ENCODE measurements at places on chromosomes 6 and 20.

GRCh38 chr6:137233911-137234863 is 15.0 kb upstream of the IFNGR1 start:
- DNase-seq, result peak; percentile 54

DNA sequence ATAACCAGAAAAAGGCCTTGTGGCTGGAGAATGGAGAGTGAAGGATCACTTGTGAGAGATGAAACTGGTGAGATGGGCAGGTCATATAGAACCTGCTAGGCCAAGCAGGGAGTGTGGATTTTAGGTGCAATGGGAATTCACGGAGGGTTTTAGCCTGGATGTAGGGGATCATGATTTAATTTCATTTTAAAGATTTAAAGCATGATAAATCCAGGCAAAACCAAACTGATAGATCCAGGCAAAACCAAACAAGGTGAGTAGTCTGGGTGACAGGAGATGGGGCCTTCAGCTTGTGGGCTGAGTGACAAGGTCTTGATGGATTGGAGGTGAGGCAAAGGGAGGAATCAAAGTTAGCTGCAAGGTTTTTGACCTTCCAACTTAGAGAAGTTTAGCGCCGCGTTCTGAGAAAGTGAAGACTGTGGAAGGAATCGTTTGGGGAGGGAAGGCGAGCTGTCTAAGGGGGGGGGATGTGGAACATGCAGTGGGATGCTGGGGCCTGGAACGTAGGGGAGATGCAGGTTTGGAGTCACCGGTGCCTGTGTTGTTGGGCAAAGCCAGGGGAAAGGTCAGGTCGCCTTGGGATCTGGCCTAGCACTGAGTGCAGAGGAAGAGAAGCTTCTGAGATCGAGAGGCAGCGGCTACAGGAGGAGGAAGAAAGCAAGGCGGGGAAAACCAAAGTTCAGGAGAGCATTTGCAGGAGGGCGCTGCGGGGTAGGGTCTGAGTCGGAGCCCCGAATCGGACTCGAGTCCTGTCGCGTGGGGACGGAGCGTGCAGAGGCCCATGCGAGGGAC is 1.3 kb upstream of the PLCG1 start:
- no peak for DNase-seq

DNA sequence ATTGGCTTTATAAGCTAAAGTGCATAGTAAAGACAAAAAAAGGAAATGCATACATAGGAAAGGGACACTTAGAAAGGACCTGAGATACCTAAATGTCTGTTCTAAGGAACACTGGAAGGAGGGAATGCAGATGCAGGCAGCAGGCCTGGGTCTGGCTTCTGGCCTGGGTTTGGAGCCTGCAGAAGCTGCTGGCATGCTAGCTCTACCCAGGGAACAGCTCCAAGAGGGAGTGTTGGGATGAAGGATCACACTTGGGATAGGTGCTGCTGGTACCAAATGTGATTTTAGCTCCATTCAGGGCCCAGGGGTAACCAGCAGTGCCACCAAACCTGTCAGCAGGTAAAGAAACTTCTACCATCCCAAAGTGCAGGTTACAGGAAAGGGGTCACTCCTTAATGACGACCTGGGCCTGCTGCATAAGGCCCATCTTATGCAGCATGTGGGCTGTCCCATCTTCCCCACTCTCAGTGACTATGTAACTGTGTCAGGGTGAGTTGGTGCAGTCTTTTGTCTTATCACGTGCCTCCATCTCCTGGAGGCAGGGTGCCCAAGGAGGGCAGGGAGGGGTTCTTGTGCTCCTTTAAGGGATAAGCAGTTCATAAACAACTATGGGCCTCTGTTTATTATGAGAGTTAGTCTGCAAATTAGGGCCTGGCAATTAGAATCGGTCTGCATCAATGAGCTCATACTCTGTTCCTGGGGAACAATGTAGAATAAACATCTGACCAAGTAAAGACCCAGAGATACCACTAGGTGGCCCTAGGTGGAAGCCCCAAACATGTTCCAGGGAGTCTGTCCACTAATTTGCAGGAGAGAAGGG is 26.9 kb downstream of the DDX27 start:
- peak; percentile 73 for DNase-seq

DNA sequence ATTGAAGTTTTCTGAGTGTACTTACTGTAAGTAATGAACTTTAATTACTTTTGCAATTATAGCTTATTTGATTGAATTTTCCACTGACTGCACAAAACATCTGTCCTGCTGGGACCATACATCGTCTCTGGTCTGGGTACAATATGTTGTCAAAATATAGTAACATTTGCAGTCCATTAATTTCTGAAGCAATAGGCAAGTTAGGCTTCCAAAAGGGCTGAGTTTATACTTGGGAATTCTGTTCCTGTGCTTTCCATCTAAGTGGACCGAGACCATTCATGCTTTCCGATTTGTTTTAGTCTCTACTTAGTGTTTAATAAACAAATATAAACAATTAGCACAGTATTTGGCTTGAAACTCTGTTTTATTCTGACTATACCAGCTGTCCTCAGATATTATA is 139.3 kb downstream of the RFPL4B start:
- no peak for DNase-seq

- peak; percentile 49 for DNase-seq
These were observed 646 bp downstream of the RPS6KA2 start for GRCh38 chr6:166626177-166627032.

- no peak for DNase-seq
These were observed 106.6 kb upstream of the NRSN1 start for GRCh38 chr6:24019393-24019792.

DNA sequence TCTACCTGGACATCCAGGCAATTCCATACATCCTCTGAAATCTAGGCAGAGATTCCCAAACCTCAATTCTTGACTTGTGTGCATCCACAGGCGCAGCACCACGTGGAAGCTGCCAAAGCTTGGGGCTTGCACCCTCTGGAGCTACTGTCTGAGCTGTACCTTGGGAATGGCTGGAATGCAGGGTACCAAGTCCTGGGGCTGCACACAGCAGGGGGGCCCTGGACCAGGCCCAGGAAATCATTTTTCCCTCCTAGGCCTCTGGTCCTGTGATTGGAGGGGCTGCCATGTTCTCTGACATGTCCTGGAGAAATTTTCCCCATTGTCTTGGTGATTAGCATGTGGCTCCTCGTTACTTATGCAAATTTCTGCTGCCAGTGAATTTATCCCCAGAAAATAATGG is 391.9 kb upstream of the CHD6 start:
- DNase-seq, result no peak

DNA sequence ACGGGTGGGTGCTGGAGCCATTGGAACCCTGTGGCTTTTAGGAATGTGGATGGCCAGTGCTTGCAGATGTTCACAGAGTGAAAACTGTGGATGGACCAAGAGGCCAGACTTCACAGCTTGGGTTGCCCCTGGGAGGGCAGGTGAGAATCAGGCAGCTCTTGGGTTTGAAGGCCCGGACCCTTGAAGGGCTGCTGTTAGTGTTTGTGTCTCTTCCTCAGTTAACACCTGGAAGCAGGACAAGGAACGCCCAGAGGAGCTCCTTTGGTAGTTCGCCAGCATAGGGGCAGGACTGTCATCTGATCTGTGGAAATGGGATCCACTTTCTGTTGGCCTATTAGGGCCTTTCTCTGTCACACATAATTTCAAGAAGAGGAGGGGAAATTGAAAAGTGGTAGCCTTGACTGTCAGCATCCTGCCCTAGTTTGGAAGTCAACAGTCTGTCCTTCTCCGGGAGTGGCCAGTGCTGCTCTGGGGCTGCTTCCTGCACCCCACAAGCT is 43.6 kb downstream of the RIOK1 start:
- DNase-seq, result no peak

- no peak for DNase-seq
These were observed 1.4 kb upstream of the HLA-G start for GRCh38 chr6:29826271-29826670.

- no peak for DNase-seq
These were observed 580.3 kb upstream of the GJE1 start for GRCh38 chr6:141552463-141552862.

GRCh38 chr6:159064477-159064876 is 19.7 kb upstream of the TAGAP start:
- no peak for DNase-seq

GRCh38 chr6:33075208-33075567 is 602 bp upstream of the HLA-DPB1 start:
- no peak for DNase-seq

Measured in Ammon's horn (tissue), 1 donor.